ENCODE measurements at places on chromosomes 11 and 22.

- no peak for DNase-seq
These were observed 116.4 kb downstream of the SEZ6L start for GRCh38 chr22:26285632-26286031.

GRCh38 chr22:34763496-34763895 is 302.5 kb upstream of the ISX start:
- no peak for DNase-seq

DNA sequence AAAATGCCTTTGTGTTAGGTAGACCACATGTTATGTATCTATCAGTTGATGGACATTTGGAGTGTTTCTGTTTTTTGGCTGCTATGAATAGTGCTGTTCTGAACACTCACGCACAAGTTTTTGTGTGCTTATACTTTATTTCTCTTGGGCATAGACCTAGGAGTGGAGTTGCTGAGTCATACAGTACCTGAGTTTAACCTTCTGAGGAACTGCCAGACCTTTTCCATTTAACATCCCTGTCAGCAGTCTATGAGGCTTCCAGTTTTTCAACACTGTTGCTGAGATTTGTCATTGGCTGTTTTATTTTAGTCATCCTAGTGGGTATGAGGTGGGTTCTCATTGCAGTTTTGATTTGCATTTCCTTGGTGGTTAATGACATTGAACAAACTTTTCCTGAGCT is 4.4 kb downstream of the CTTN start:
- no peak for DNase-seq

- no peak for DNase-seq
These were observed 6.4 kb downstream of the TP53I11 start for GRCh38 chr11:44944181-44944852.

GRCh38 chr11:70853770-70854108 is 398.6 kb downstream of the SHANK2 start:
- no peak for DNase-seq

- no peak for DNase-seq
These were observed 4.9 kb upstream of the CCDC86 start for GRCh38 chr11:60836866-60837515.

DNA sequence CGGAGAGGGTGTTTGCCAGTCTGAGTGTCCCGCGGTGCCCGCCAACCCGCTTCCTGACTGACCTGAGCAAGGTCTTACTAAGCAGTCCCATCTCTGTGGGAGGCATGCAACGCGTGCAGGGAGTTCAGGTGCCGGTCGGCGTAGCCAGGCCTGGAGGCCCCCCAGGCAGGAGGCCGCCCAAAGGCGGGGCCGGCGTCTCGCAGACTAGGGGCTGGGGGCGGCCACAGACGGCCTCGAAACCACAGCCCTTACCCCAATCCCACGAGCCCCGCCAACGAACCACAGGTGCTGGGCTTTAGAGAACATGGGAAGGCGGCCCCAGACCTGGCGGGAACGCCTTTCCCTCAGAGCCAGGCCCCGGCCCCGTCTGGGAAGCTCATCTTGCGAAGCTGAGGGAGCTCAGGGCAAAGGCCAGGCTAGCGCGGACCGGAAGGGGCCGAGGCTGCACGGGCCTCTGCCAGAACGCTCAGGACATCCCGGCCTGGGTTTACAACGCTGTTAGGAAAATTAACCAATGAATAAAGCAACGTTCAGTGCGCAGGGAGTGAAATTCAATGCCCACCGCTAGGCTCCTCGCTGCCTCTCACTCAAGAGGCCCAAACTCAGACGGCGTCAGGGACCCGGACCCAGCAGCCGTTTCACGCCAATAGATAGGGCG is 2.1 kb upstream of the MTFP1 start:
- no peak for DNase-seq

- no peak for DNase-seq
These were observed 22.0 kb upstream of the MS4A6A start for GRCh38 chr11:60204922-60205321.

GRCh38 chr11:36243641-36244040 is 45.6 kb downstream of the COMMD9 start:
- DNase-seq: no peak

DNA sequence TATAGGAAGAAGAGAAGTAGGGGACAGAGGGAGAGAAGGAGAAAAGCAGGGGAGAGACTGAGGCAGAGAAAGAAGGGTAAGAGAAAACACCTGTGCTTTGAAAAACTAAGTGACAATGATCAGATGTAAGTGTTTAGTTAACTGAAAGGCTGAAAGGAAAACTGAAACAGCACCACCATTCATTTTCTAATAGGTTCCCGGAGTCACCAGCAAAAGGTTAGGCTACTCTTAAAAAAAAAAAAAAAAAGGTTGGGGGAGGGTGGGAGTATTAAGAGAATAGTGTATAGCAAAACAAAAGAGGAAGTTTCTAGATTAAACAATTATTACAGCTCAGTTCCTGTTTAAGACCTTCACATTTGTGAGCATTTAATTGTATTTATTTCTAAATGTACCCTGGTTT is 113.8 kb downstream of the CADM1 start:
- no peak for DNase-seq

DNA sequence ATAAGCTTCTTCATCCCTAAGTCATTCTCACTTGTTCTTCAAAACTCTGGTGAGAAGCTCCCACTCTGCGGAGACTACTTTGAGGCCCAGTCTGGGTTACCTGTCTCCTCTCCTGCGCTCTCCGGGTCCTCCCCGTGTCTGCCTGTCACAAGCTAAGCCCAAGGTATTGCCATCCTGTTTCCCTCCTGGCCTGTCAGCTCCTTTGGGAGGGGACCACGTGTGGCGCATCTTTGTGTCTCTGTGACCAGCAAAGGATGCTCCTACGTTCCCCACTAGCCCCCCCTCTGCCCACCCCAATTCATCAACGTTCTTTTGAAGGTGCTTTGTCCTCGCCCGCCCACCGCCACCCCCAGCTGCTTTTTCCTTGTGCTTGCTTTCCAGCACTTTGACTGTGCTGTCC is 31.8 kb upstream of the FBLN1 start:
- no peak for DNase-seq

GRCh38 chr11:90753546-90753945 is 530.7 kb upstream of the CHORDC1 start:
- no peak for DNase-seq

GRCh38 chr11:125167292-125167953 is 2.9 kb downstream of the PKNOX2 start:
- no peak for DNase-seq

- no peak for DNase-seq
These were observed 1.3 kb downstream of the MRPL23 start for GRCh38 chr11:1948389-1948788.

DNA sequence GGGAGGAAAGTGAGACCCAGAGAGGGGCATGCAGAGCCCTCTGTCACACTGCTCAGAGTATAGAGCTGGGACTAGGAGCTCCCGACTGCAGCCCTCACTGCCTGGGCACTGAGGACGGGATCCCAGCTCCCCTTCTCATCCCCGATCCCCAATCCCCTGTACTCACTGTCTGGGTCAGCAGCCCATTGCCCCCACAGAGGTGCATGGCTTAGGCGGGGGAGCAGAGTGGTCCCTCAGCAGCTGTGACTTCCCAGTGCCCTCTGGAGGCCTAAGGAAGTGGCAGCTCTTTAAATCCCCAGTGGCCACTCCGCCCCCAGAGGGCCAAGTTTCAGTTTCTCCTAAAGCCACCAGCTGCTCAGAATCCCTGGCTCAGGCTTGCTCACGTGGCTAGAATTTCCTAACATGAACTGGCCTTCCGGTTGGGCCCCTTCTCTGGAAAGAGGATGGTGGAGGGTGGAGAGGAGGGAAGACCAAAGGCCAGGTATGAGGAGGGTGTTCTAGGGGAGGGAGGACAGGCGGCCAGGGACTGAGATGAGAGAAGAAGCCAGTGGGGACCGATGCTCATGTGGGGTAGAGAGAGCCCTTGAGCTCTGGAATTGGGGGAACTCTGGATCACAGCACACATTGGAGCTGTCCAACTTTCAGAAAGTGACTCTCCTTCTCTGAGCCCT is at the start of gene BATF2:
TSS of gene BATF2 (minus strand) at position 262 of the 671 bp plus-strand sequence. CDS start at position 205, 57 bp downstream.
- no peak for DNase-seq

GRCh38 chr11:9170450-9170849 is 79.1 kb upstream of the SCUBE2 start:
- no peak for DNase-seq

GRCh38 chr11:7486781-7487140 is 1.5 kb downstream of the OLFML1 start:
- no peak for DNase-seq

DNA sequence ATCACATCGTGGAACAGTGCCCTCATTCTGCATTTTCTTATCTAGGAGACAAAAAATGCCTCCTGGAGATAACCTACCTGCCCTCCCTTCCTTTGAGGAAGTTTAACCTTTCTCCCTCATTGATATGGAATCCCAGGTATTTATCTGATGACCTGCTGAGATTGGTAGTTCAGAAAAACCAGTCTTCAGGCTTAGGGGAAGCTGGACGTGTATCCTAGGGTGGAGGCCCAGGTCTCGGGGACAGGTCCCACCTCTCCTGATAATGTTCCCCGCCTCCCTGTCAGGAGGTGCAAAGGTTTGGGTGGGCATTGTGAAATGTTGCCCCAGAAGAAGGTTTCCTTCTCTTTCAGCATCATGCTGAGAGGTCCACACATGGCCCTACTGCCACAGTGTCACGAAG is 186.9 kb upstream of the NAV2 start:
- no peak for DNase-seq

- DNase-seq: no peak
These were observed 14.5 kb upstream of the GAB2 start for GRCh38 chr11:78432058-78432515.

GRCh38 chr11:126416542-126417090 is 61.1 kb downstream of the ST3GAL4 start:
- DNase-seq: no peak

- DNase-seq: no peak
These were observed 7.6 kb downstream of the ATXN10 start for GRCh38 chr22:45678961-45679912.

- no peak for DNase-seq
These were observed 95.7 kb downstream of the STIM1 start for GRCh38 chr11:3950996-3951660.

DNA sequence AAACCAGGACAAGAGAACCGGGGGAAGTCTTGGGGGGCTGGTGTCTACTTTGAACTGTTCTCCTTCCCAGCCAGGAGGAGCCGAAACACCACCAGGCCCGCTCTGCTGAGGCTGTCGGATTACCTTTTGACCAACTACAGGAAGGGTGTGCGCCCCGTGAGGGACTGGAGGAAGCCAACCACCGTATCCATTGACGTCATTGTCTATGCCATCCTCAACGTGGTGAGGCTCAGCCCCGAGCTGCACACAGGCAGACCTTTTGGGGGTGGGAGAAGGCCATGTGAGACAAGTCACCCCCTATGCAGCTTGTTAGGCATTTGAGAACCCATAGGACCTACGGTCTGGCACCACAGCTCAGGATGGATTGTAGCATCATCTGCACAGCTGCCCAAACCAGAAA is 2.8 kb downstream of the HTR3A start:
- no peak for DNase-seq

DNA sequence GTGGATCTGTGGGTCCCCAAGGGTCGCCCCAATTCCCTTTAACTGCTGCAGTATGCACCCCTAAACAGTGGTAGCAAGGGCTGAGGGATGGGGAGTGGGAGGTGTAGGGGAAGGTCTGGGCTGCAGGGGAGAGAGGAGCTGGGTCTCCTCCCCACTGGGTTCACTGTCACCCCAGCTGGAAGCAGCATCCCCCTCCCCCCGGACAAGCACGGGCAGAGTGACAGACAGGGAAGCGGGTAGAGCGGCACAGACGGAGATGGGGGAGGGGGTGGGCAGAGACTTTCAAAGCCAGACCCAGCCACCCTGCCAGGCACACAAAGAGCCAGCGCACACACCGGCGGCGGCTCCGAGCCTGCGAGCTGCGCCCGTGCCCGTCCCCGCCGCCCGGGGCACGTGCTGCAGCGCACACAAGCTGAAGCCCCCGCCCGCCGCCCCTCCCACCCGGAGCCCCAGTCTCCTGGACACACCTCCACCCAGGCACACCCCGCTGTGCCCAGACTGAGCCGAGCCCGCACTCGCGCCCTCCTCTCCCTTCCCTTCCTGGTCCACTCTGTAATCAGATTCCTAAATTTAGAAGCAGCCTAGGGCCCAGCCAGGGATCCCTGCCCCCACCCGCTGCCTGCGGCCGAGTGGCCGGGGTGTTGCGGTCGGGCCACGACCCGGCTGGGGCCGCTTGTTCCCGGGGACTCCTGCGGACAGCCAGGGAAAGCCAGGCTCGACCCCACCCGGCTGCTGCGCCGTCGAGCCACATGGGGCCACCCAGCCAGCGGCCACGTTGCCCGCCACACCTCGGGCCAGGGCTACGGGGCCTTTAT is 935 bp upstream of the RCOR2 start:
- no peak for DNase-seq

DNA sequence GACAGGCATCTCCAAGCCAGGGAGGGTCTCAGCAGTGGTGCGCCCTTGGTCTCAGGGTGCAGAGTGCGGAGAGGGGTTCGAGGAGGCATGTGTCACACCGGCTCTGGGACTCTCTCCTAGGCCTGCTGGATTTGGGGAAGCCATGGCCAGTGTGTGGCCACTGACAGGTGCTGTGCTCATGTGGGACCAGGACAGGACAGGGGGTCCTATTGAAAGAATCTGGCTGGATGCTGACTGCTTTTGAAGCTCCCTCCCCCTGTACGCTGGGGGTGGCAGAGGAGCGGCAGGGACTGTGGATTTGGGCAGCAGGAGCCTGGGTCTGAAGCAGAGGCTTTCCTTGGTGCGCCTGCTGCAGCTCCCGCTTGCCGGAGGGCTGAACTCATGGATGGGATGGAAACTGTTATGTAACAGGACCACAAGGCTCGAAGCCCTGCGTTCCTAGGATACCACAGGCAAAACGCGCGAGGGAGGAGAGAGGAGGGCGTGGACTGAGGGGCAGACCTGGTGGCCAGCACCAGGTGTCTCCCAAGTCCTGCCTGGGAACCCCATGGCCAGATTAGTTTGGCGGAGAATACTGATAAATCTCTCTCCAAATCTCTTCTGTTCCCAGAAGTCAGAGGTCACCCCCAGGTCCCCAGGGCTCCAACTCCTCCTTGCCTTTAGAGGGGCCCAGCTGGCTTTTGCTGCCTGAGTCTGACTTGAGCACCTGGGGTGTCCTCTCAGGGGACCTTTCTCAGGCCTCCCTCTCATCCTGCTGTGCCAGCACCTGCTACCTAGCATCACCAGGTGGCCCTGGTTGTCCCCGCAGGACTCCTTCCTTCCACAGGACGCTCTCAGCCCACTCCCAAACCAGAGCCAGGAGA is 13.8 kb upstream of the TEF start:
- no peak for DNase-seq

GRCh38 chr22:39431216-39431801 is 25.5 kb upstream of the MGAT3 start:
- no peak for DNase-seq

DNA sequence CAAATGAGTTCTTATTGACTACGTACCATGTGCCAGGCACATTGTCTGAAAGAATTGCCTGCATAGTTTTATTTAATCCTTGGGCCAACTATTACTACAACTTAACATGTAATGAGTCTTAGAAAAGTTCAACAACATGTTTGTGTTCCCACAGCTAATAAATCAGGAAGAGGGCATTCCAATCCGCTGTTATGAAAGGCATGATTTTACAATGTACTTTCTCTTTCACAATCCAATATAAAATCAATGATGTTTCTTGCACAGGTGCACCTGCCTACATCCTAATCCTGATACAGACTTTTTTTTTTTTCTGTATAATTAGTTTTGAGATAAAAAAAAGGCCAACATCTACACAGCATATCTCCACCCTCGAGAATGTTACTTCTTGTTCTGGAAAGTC is 728.4 kb upstream of the CCDC90B start:
- no peak for DNase-seq

Data from GM04503 (cell line).